ENCODE measurements at places on chromosomes 3 and 15. TPM values are rescaled to one million over a fixed set of nuclear protein-coding genes. Genes with fewer than 3 reads are reported as not detected.

DNA sequence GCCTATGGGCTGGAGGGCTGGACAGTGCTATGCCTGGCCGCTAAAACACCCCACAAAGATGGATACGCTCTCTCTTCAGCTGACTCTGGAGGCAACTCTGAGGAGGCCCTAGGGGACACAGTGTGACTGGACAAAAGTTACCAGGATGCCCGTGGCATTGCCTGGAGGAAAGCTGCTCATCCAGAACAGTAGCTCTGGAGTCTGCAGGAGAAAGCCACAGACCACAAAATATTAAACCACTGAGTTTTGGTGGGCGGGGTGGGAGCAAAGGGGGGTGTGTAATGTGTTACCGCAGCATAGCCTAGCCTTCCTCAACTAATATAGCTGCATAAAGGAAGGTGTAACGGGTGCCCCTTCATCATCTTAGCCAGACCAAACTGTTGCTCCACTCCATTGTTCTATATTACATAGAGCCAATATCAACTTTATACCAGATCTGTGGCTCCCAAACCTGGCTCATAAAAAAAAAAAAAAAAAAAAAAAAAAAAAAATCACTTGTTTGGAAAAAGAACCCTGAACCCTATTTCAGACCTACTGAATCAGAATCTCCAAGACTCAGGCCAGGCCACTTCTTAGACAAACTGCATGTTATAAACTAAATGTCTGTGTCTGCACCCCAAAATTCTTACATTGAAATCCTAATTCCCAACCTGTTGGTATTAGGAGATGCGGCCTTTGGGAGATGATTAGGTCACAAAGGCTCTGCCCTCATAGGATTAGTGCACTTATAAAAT lies 132.6 kb downstream of the TNIK start:
- DNase-seq, result no peak

DNA sequence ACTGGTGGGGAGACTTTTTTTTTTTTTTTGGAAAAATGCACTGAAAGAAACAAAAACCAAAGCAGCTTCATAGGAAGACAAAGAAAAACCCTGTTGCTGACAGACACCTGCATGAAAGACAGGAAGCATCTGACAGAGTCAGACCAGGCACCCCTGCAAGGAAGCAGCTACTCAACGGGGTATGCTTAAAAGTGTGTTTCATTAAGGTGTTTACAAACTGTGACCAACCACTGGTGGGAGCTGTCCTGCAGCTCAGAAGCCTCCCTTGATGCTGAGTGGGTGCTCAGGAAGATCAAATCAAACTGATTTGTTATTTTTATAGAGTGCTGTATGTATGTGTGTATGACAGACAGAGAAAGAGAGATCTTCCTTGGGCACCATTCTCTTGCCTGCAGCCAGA lies 34.7 kb upstream of the AGBL1 start:
- no peak for DNase-seq

DNA sequence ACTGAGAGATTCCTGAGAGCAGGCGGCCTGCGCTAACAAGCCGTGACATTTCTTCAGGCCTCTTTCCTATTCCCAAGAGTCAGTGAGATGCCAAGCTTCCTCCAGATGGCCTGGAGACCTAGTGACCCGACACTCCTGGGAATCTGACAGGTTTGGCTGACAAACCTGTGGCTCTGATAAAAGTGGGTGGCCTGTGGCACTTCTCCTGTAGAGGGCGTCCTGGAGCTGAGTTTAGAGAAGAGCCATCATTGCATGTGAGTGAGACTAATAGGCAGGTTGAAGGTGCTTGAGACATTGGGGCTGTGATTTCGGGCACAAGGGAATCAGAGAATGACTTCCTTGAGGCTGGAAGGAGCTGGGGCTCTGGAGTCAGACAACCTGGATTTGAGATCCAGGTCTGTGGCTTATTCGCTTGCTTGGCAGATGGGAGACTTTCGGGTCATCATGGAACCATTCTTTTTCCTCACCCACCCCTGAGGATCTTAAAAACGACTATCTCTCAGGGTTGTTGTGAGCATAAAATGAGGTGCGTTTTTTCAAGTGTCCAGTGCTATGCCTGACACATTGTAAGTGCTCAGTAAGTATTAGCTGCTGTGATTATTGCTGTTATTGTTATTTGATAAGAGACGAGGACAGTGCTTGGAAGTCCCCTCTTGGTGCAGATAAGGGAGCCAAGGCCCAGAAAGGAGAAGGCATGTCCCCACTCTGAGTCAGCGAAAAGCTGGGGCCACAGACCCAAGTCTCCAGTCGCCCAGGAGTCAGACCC lies 77.2 kb downstream of the SCN10A start:
- peak; percentile 3 for DNase-seq

Gene SI
- not detected for polyA plus RNA-seq

- no peak for DNase-seq
Observed at GRCh38 chr3:197784019-197784585, 7.0 kb upstream of the LRCH3 start.

Gene GMNC
- 4.9 TPM for polyA plus RNA-seq

- no peak for DNase-seq
Observed at GRCh38 chr15:99987119-99987506, 253.9 kb upstream of the LYSMD4 start.

- no peak for DNase-seq
Observed at GRCh38 chr3:78287085-78287484, 1247.2 kb downstream of the ROBO2 start.

DNA sequence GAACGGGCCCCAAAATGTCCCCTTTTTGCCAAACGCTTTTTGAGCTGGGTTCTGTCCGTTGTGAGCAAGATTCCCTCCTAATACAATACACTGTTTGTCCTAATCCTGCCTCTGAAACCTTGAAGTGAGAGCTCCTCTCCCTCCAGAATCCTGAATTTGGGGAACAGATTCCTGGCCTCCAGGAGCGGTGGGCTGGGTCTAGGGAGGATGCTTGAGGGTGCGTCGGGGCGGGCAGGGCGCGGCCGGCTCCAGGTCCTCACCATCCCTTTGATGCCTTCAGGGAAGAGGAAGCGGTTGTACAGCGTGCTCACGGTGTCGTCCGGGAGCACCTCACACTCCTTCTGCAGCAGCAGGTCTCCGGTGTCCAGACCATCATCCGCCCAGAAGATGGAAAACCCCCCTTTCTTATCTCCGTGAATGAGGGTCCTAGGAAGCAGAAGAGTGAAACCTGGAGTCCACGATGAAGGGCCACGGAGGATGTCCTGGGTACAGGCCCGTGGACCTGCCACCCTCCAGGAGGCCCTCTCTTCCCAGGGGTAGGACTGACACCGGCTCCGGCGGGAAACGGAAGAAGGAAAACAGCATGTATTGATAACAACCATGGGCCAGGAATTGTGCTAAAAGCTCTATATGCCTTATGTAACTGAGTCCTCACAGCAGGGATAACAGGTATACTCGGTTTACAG lies 23.2 kb downstream of the ALDH1L1 start:
- no peak for DNase-seq

- DNase-seq, result no peak
Observed at GRCh38 chr3:190877925-190878324, 15.4 kb upstream of the GMNC start.

DNA sequence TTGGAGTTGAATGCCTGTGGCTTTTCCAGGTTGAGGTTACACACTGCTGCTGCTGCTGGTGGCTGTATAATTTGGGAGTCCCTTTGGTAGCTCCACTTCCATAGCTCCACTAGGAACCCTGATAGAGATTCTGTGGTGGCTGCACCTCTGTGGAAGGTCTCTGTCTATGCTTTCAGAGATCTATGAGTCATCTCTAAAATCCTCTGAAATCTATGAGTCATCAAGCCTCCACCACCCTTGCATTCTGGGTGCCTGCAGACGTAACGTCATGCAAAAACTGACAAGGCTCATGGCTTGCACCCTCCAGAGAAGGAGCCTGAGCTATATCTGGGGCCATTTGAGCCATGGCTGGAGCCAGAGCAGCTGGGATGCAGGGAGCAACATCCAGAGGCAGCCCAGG lies 1037.0 kb upstream of the CFAP20DC start:
- no peak for DNase-seq

DNA sequence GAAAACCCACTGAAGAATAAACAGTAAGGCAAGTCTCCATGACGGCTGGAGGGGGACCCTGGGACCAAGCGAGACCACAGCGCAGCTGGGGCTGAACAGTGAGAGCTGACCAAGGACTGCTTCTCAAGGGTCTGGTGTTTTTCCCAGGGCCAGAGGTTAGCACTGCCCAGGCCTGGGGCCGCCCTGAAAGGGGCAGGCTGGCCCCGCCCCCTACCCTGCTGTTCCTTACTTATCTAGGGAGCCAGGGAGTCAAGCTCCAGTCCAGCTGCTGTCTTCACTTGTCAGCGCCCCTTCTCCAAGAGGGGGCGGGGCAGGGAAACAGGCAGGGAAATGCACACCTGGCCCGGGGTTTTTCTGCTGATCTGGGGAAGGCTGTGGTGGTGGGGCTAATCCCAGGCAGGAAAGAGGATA lies 51.6 kb upstream of the HACD2 start:
- no peak for DNase-seq

DNA sequence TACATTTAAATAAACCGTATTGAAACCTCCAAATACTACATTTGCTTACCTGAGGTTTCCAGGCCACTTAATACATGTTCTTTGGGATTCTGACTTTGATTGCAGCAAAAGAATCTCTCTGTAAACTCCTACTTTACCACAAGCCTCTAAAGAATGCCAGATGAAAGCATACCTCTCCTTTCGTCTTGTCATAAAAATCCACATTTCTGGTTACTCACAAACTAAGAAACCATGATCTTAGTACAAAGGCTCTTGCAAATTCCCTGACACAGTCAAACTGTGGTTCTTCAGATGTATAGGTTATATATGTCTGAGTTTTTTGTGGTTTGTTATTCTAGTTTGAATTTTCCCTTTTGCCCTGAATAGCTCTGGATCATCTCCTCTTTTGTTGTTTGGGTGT lies 188.4 kb downstream of the RAP2B start:
- DNase-seq, result no peak

DNA sequence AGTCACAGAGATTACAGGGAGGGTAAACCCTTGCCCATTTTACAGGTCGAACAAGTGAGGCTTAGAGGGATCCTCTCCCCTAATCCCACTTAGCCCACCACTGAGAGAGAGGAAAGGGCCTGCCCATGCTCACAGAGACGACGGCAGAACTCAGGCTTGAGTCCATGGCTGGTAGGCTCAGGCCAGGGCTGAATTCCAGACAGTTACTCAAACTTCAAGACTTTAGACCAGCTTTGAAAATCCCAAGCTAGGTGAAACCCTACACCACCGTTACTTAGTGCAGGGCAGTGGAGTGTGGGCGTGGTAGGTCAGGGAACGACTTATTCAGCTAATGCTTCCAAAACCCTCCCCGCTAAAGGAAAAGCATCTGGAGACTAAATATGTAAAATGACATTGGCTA lies 16.4 kb downstream of the GRIP2 start:
- DNase-seq, result no peak

DNA sequence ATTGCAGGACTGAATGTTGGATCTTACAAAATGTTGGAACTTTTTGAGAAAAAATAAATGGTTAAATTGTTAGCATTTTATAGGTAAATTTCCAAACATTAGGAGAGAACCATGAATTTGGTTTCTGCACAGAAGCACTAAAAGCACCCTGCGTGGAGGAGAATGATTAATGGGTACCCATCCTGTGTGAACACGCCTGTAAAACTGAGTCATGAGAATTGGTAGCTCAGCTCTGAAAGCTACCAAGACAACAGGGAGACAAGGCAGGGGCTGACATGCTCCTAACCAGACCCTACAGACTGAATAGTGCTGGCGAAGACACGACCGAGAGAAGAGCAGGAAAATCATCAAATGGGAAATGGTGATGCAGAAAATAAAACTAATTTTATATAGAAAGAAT lies 32.4 kb upstream of the MTMR10 start:
- no peak for DNase-seq

All from left renal cortex interstitium (tissue), 4 donors.